ENCODE measurements at places on chromosomes 6 and 20.

DNA sequence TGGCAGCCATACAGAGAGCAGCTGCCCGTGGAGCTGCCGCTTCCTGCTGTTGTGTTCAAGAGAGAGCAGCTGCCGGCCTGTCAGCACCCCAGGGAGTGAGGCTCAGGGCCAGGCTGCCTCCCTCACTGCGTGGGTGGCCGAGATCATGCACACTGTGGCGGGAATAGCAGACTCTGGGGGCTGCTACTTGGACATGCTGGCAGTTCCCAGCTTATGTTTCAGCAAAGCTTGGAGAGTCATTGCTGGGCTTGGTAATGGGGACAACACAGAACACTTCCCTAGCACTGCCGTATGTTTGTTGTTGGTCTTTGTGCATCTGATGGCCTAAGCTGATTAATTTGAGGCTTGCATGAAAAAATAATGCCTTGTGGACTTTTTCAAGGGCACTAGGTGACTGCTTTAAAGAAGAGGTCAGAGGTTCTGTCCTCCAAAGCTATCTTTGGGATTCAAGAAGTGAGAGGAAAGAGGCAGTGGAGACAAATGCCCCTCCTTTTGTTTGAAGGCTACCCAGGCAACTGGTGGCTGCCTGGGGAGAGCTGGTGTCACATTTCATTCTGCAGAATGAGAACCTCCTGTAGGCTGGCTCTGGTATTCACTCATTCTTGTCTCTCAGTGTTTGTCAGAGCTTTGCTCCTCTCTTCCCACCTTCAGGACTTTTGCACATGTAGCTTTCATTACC lies 18.8 kb downstream of the MRAP2 start:
- DNase-seq, result no peak

DNA sequence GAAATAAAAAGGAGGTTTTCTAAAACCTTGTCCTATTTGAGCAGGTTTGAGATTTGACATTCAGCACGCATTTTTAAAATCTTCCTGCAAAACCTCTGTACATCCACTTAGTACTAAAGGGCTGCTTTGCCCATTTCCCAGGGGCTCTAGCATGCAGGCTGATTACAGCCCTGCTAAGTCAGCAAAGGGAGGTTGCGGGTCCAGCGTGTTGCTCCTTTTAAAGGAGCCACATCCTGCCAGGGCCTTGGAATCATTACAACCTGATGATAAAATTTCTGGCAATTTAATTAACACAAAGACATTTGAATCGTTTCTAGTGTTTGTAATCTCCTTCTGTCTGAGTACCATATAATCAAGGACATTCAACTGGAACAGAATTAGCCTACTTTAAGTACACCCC lies 455.1 kb upstream of the CITED2 start:
- no peak for DNase-seq

- DNase-seq, result no peak
These were observed 62.6 kb downstream of the BANF2 start for GRCh38 chr20:17762243-17762872.

GRCh38 chr20:60565083-60565482 lies 606.9 kb downstream of the CDH26 start:
- DNase-seq, result no peak

GRCh38 chr20:51022803-51023616 lies at the start of gene KCNG1:
Gene KCNG1, minus strand, starts transcription at chr20:51023107. Its CDS starts 12,769 bp downstream, at chr20:51010338.
- DNase-seq, result no peak

- no peak for DNase-seq
These were observed 61.2 kb upstream of the SGK1 start for GRCh38 chr6:134379076-134379475.

DNA sequence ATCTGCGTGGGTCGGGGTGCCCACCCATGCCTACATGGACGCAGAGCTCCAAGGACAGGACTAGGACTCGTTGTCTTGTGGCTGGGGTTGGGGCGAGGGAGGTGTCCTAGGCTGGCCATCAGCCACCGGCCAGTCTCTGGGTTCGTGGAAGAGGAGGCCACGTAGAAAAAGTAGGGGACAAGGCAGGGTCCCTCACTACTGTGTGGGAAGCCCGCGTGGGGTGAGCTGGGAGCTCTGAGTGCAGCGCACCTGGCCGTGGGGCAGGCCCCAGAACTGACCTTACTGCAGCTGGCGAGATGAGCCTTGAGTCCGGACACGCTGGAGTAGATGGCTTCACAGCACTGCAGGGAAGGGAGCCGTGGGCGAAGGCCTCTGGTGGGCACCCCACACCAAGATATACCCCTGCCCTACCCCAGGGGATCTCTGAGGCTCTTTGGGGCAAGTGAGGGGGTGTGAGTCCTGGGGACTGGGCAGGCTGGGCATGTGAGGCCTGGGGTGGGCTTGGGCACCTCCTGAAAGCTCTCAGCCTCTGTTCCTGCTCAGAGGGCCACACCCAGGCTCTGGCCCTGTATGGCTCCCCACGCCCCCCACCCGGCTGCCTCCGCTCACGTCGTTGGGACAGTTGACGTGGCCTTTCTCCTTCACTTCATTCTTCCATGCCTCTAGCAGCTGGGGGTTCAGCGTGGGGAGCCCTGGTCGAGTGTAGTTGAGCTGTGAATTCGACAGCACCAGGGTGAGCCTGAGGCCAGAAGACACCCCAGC lies 5.6 kb upstream of the UCKL1 start:
- DNase-seq, result no peak

DNA sequence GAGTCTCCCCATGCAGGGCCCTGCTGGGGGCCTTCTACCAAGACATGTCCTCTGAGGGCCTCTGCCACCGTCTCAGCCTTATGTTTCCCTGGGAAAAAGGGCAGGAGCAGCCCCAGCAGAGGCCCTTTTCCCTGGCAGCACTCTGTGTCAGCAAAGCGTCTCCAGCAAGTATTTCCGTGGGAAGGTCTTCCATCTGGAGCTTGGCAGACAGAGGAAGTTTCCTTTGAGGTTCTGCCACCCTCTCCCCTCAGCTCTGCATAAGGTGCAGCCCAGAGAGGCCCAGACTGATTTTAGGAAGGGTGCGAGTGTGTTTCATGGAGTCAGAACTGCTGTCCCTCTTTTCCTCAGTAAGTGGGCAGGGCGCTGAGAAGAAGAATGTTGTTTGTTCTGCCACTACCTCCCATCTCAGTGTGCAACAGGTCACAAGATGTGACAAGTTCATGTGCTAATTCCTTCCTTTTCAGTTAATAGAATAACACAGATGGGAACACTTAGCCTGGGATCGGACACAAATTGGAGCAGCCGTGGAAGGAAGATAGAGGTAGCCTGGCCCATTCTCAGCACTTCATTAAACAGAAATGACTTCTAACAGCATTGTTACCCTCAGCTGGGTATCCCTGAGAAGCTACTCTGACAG lies 784.4 kb downstream of the MAFB start:
- no peak for DNase-seq

GRCh38 chr6:143549949-143550268 lies 38.4 kb upstream of the FUCA2 start:
- DNase-seq, result no peak

DNA sequence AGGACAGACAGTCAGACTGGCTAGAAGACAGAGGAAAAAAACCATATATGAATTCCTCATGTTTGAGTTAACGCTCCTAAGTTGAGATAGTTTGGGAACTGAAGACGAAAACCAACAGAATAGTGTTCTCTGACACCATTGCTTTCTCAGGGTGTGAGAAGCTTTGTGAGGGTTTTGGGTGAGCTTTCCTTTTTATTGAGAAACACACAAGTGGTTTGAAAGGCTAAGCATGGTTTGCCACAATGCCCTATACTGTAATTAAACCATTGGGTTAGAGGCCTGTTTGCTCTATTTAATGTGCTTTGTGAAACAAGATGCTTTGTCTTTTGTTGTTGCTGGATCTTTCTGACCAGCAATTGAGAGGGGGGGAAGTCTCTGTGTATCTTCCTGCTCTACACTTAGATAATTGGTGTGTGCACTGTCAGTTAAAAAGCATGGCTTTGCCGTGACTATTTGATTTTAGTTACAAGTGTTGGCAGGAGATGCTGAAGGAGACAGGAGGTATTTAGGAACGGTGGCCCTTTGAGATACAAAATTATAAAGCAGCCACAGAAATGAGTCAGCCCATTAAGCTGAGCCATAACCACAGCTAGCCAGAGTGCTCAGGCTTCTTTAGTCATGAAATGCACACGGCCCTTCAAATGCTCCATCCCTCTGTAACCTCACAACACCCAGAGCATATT lies 273.0 kb upstream of the PREP start:
- no peak for DNase-seq

- DNase-seq, result no peak
These were observed 208.4 kb downstream of the CENPW start for GRCh38 chr6:126548300-126548699.

DNA sequence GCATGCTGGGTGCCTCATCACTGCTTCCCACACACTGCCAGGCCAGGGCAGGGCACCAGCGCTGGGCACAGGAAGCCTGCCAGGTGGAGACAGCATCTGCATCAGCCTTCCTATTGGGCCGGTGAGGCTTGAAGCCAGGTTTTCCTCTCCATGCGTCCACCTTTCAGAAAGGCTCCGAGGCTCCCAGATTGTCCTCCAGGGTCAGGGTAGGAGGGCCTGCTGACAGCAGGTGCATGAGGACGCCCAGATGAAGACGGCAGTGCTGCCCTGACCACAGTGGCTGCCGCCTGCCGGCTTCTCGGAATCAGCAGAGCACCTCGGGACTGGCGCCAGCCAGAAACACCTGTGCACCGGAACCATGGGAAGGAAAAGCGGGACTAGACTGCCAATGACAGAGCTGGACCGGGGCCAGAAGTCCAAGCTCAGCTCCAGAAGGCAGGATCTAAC lies 170.5 kb upstream of the CST7 start:
- no peak for DNase-seq

- DNase-seq, result no peak
These were observed 134.6 kb downstream of the SYNE1 start for GRCh38 chr6:152502421-152503188.

DNA sequence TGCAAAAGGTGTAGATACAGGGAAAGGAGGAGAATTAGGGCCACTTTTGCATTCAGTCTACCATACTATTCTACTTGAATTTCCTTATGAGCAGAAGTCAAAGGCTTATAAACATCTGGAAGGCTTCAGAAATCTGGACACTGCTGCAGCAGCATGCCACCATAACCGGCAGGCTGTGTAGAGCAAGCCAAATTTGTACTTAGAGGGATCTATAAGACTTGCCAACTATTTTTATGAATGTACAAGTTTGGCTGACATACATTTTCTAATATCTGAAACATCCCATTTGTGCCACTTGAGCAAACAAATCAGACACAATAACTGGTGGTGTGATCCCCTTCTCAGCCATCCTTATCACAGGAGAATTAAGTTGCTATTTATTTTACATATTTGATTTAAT lies 14.0 kb upstream of the PLCB1 start:
- DNase-seq, result no peak

DNA sequence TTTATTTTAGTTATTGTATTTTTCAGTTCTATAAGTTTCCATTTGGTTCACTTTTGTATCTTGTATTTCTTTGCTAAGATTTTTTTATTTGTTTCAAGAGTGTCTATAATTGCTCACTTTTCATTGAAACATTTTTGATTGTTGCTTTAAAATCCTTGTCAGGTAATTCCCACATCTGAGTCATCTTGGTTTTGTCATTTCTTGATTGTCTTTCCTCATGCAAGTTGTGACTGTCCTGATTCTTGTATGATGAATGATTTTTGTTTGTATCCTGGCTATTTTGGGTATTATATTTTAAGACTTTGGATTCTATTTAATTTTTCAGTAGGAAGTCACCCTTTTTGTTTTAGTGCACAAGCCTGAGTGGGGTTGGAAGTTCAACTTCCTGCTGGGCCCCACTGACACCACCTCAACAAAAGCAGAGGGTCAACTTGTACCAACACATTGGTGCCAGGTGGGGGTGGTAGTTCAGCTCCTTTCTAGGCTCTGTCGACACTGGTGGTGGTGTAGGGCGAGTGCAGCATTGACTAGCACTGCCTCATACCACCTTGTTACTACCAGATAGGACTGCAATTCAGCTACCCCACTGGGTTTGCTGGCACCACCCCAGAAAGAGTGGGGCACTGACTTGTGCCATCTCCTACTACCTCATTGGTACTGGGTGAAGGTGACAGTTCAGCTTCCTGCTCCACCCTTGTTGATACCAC lies 8.8 kb downstream of the RSPH3 start:
- DNase-seq, result no peak

DNA sequence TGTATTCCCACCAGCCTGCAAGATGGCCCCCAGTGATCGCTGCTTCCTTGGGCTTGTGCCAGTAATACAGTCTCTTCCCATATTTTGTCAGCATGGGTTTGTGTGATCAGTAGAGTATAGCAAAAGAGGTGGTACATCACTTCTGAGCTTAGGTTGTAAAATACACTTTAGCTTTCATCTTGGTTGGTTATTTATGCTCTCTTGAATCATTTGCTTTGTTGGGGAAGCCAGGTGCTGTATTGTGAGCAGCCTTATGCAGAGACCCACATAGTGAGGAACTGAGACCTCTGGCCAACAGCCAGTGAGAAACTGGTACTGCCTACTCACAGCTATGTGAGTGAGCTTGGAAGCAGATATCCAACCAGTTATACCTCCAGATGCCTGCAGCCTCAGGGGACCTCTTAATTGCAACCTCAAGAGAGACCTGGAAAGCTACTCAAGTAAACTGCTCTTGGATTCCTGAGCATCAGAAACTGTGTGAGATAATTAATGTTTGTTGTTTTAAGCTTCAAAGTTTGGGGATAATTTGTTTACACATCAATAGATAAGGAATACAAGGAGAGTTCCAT lies 229.3 kb downstream of the FARS2 start:
- no peak for DNase-seq

DNA sequence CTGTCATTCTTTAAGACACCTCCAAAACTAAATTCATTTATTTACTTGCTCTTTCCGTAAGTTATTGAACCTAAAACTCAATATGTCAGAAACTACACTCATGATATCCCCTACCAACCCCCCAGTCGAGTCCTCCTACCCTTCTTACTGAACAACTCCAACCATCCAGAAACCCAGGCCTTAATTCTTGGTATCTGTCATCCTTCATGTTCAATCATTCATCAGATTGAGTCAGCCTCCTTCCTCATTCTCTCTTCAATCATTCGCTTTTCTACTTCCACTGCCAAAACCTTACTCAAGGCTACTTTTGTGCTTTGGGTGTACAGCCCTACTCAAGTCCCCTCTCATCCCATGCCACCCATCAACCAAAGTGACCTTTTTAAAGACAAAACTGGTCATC lies 95.7 kb downstream of the SMLR1 start:
- no peak for DNase-seq

- DNase-seq, result no peak
These were observed 63.6 kb downstream of the IPCEF1 start for GRCh38 chr6:154292855-154293519.

DNA sequence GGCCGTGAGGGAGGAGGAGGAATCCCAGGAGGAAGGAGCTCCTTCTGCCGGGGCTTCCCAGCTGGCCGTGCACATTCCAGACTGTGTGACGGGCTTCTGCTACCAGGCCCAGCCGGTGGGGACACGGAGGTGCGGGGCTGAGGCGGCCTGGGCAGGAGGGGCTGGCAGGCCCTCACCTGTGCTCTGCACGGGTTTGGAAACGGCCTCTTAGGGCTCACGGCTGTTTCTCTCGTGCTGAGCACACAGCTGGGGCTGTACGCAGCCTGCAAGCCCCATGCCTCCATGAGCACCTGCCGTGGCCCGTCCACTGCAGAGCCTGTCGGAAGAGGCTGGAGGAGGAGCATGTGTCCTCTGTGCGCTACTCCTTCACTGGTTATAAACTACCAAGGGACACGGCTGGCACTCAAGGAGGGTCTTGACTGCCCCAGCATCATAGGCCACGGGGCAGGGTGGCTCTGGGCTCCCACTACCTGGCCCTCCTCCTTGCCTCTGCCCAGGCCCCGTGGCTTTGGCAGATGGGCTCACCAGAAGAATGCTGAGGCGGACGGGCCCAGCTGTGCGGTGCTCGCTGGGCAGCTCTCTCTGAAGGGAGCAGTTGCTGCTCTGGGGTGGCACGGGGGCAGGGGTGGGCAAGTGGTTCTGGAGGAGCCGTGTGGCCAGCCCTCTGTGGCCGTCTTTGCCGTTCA lies 15.8 kb downstream of the NPEPL1 start:
- DNase-seq, result no peak

- no peak for DNase-seq
These were observed 711.1 kb downstream of the HDGFL1 start for GRCh38 chr6:23280437-23280836.

Measured in omental fat pad (tissue), 4 donors.